ENCODE measurements at places on chromosomes 1 and 21.

- no peak for DNase-seq
Measured at GRCh38 chr1:156128654-156129597, 14.4 kb downstream of the LMNA start.

DNA sequence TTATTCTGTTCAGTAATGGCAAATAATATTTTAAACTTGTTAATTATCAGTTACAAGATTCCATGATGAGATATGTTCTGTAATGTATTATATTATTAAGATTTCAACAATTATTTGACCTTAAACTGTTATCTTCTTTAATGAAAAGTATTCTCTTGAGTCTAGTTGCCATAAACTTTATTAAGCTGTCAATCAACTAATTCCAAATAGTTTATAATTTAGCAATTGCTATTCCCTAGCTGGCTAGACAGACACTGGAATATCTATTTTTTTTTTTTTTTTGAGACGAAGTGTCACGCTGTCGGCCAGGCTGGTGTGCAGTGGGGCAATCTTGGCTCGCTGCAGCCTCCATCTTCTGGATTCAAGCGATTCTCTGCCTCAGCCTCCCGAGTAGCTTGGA lies 3.8 kb downstream of the CMPK1 start:
- no peak for DNase-seq

GRCh38 chr1:239253032-239253431 lies 133.3 kb upstream of the CHRM3 start:
- DNase-seq, result no peak

- DNase-seq, result no peak
Measured at GRCh38 chr21:35441868-35442582, 392.9 kb upstream of the RUNX1 start.

DNA sequence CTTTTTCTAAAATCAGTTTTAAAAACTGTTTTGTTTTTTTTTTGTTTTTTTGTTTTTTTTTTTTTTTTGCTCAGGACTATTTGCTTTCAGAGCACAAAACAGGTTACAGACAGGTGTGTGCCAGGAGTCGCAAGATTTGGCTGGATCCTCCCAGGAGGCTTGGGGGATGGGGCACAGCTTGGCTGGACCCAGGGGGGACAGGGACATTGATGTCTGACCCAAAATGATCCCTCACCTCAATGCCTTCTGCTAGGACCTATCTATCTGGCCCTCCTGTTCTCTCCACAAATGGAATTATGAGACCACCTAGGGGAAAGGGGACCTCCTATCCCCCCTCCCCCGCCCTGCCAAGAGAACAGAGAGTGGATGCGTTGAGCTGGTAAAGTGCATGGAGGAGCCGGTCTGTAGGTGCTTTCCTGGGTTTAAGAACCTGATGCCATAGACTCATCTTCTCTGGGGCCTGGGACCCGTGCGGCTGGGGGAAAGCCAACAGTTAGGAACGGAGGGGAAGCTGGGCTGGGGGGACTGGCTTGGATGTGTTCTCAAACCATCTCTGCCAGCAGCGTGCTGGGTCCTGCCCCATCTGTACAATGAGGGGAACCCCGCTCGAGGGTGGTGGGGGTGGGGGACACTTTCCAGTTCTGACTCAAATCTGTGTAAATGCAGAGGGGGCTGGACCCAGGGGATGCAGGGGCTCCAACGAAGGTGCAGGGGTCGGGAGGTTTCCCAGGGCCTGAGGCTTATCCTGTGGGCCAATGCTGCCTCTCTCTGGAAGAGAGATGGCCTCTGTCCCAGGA lies 28.9 kb downstream of the RUNX3 start:
- DNase-seq, result no peak

DNA sequence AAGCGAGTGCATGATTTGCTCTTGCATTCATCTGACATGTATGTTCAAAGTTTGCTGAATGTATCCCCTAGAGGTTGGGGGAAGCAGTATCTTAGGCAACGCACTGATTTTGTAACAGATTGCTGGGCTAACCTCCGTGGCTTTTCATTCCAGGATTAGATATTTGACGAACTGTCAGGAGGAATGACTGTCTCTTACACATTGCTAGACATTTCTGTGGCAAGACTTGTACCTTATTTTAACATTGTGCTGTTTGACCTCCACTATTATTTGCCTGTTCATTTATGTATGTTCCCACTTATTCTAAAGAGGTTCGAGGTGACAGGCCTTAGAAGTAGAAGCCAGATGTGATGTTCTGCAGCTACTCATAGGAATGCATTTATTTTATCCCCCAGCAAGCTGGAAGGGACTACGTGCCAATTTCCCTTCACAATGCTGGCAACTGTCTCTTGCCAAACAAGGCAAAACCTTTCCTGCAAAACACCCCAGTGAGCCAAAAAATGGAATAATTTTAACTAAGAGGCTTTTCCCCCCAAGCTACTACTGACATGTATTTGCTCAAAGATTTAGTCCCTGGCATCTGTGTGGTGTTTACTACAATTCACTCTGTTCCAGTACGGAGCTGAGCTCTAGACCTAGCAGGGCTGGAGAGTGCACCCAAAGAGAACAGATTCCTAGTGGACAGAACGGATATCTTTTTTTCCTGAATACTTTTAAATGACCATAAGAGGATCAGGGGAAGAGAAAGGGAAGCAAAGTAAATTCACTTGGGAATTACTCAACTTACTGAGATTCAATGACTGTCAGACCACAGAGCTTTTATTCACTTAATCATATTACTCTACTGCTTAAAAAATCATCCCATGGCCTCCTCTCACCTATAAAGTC lies 646.2 kb downstream of the SMYD3 start:
- DNase-seq, result no peak

- peak; percentile 68 for DNase-seq
Measured at GRCh38 chr1:26145041-26145959, 13.6 kb upstream of the FAM110D start.

- no peak for DNase-seq
Measured at GRCh38 chr21:36852864-36853263, 113.6 kb downstream of the HLCS start.

GRCh38 chr1:219289171-219289570 lies 115.5 kb downstream of the LYPLAL1 start:
- DNase-seq, result no peak

All from anterior cingulate cortex (tissue), 58 donors.